ENCODE measurements at places on chromosomes 6 and 20.

DNA sequence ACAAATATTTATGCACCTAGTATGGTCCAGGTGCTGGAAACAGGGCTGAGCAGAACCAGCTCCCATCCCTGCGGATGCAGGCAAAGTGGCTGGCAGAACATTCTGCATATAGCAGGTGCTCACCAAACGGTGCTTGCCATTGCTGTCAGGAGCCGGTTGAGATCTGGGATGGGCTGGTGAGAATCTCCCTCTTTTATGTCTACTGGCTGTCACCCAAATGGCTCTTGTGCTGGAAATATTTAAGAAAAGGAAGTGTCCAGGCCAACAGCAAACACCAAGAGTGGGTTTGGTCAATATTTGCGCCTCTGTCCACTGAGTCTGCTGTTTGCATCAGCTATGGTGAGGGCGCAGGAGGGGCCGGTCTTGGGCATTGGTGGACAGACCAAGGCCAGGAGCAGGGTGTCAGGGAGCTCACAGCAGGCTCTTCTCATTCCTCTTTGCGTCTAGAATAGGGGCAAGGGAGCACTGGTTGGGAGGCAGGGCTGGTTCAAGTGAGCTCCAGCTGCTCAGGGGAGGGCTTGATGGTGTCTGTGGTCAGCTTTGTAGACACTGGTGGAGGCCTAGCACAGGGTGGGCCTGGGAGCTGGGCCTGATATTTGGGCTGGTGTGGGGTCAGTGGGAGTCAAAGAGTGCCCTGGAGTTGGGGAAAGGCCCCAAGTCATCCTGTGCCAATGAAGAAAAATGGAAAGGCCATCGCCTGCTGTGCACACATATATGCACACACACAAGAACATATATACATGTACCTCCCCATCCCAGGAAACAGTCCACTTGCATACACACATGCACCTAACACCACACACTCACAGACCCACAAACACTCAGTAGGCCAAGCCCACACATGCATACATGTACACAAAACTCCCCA is 1.4 kb upstream of the BPIFB2 start:
- H3K27ac ChIP-seq, result no peak overlapping the region
- no peaks in the 10 kb centered on the region for H3K27me3 ChIP-seq
- peaks cover 16% of the 10 kb centered on the region for H3K4me1 ChIP-seq
- H3K4me3 ChIP-seq, result no peak overlapping the region
- no peak for DNase-seq
- H3K36me3 ChIP-seq, result no peaks in the 10 kb centered on the region

GRCh38 chr20:1945660-1946059 is 48.2 kb downstream of the PDYN start:
- DNase-seq, result no peak
- peaks cover 30% of the 10 kb centered on the region for H3K27me3 ChIP-seq
- no peaks in the 10 kb centered on the region for H3K36me3 ChIP-seq

DNA sequence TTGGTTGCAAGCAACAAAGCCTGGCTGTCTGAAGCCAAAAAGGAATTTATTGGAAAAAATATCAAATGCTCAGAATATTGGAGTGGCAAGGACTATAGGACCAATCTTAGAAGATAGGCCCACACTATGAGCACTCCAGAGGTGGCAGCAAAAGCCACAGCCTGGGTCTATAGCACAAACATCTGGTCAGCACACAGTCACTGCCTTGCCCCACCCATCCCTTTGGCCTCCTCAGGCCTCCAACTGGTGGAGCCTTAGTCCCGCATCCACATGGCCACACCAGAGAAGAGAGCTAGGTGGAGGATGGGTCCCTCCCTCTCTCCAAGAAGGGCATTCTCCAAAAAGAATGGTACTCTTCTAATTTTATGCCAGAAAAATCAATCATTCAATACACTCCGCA is 14.0 kb downstream of the NUDT3 start:
- DNase-seq, result no peak
- H3K4me3 ChIP-seq, result no peak overlapping the region
- H3K27ac ChIP-seq, result no peak overlapping the region
- no peaks in the 10 kb centered on the region for H3K27me3 ChIP-seq
- H3K4me1 ChIP-seq, result peaks cover 18% of the 10 kb centered on the region

- no peak for DNase-seq
- H3K36me3 ChIP-seq, result no peaks in the 10 kb centered on the region
- H3K27me3 ChIP-seq, result no peaks in the 10 kb centered on the region
- peaks cover 2% of the 10 kb centered on the region for H3K4me1 ChIP-seq
- no peak overlapping the region for H3K4me3 ChIP-seq
- H3K27ac ChIP-seq, result no peak overlapping the region
These were observed 365.9 kb downstream of the RNF144B start for GRCh38 chr6:18753076-18753475.

- H3K27ac ChIP-seq, result no peak overlapping the region
- H3K36me3 ChIP-seq, result no peaks in the 10 kb centered on the region
- H3K4me1 ChIP-seq, result no peaks in the 10 kb centered on the region
- H3K27me3 ChIP-seq, result peaks cover 5% of the 10 kb centered on the region
- no peak for DNase-seq
These were observed 1353.4 kb upstream of the GJE1 start for GRCh38 chr6:140779341-140779740.

Data from activated naive CD4-positive, alpha-beta T cell treated with anti-CD3 and anti-CD28 coated beads for 36 hours (primary cell).